ENCODE measurements at places on chromosomes 6 and 20.

GRCh38 chr6:43451939-43452338 lies 3.4 kb downstream of the DLK2 start:
- DNase-seq: no peak

DNA sequence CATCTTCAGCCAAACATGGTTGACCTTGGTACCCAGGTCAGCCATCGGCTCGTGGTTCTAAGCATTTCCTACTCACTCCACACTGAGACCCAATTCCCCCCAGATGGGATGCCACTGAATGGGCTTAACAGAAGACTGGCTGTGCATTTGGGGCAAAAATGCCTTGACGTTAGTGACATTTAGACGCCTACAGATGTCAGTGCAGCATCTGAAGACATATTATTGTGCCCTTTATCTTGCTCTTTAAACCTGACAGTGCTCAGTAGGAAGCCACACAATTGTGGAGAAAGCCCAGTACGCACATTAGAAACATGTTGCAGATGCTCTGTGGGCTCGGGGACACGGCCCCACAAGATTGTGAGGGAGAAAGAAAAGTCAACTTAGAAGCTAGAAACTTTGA lies 414.7 kb downstream of the PTPRT start:
- DNase-seq: no peak

- DNase-seq: no peak
Measured at GRCh38 chr6:106125925-106126435, 39.8 kb downstream of the PRDM1 start.

- no peak for DNase-seq
Measured at GRCh38 chr20:47139934-47140535, 216.5 kb downstream of the ZMYND8 start.

GRCh38 chr20:41155261-41155660 lies 17.9 kb downstream of the PLCG1 start:
- no peak for DNase-seq

- DNase-seq: no peak
Measured at GRCh38 chr6:95848717-95849116, 167.1 kb upstream of the FUT9 start.

- no peak for DNase-seq
Measured at GRCh38 chr20:40322941-40323340, 366.1 kb downstream of the MAFB start.

GRCh38 chr6:122381494-122382265 lies 17.8 kb upstream of the HSF2 start:
- DNase-seq: peak; percentile 86

DNA sequence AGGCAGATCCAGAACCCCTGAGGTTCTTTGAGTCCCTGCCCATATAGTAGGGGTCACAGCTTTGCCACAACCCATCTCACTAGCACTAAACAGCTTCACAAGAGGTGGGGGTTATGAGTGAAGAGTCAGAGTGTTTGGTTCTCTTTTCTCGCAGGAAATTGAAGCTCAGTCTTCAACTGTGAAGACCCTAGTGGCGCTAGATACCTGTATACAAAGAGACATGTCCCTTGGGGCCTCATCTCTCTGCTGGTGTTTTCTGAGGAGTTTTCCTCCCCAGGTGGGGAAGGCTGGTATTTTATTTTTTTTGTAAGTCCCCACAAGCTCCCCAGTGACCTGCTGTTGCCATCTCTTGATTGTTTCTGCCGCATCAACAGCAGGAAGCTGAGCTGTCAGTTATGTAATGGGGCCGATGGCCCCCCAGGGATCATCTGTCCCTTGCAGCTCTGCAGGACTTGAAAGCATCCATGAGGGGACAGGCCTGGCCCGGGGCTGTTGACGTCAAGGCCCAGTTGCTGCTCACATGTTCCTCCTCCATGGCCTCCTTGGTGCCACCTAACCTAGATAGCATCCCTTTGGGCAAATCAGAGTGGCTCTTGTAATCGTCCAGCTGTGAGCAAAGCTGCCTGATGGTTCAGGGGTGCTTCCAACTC lies 23.1 kb downstream of the STK35 start:
- DNase-seq: no peak

- no peak for DNase-seq
Measured at GRCh38 chr6:57165080-57165479, 7.0 kb upstream of the BAG2 start.

- no peak for DNase-seq
Measured at GRCh38 chr6:127221201-127221600, 45.5 kb upstream of the RNF146 start.

DNA sequence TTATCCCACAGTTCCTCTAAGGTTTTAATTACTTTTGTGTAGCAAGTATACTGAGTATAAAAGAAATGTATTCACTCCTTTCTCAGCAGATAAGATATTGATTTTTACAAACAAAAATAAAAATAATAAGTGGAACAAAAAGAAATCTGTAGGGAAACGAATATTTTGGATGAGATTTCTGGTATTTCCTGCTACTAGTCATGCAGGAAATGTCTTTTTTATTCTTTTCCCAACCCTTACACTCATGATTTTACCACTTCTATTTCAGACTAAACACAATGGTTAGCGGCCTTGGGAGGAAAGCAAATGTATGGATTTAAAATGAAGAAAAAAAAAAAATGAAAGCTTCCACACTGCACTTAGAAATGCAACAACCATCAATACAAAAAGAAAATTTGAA lies 580.5 kb upstream of the MARCKS start:
- peak; percentile 24 for DNase-seq

DNA sequence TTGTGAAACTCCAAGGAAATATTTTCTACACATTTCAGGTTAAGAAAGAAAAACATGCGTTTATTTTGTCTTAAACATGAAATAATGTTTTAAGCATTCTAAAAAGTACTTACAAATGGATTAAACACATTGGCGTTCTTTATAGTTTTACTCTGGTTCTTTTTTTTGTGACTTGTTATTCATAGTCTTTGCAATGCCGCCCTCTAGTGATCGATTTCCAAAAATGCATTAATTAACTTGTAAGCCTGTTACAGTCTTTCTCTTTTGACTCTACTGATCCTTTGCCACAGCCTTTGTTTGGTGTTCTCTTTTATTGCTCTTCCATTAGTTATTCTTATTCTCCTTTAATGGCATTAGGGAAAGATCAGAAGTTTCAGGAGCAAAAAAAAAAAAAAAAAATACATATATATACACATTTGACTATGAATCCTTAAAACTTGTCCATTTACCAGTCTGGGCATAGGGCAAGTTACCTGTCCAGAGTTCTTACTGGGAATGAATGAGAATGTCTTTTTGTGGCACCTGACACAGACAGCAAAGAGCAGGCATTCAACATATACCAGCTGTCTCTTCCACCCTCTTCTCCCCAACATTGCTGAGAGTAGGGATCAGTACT lies 59.9 kb downstream of the MACROD2 start:
- DNase-seq: peak; percentile 80

DNA sequence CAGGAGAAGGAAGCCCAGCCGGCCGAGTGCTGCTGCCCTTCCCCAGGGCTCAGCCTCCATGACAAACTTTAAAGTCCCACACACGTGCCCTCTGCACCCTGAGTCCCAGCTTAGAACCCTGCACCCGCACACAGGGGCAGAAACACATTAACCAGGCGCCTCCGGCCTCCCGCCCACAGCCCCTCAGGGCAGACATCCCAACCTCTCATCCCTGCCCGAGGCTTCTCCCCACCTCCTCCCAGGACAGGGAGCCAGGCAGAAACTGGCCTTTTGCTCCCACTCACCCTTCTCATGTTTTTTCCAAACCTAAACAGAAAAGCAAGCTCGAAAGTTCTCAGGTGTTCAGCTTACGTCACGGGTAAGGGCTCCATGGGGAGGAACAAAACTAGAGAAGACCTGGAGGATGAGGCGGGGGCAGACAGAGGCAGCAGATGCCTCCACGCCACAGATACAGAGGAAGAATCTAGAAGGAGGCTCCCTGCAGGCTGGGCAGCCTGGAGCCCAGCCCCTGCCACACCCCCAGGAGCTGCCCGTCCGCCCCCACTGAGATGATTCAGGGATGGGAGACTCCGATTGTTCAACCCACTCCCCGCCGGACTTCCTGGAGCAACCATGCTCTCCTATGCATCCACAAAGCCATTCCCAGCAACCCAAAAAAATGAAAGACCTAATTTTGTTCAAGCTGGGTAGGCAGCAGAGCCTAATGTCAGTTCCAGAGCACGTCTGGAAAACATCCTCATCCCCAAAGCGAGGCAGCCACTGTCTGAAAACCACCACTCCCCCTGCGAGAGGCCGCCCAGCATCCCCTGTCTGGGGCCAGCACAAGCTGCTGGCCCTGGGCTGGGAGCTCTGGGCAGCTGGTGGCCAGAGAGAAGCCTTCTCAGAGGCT lies 8.8 kb downstream of the KCNQ2 start:
- no peak for DNase-seq

- no peak for DNase-seq
Measured at GRCh38 chr20:6185268-6185667, 62.4 kb upstream of the FERMT1 start.

- DNase-seq: no peak
Measured at GRCh38 chr6:159525445-159526025, 167.5 kb downstream of the SOD2 start.

DNA sequence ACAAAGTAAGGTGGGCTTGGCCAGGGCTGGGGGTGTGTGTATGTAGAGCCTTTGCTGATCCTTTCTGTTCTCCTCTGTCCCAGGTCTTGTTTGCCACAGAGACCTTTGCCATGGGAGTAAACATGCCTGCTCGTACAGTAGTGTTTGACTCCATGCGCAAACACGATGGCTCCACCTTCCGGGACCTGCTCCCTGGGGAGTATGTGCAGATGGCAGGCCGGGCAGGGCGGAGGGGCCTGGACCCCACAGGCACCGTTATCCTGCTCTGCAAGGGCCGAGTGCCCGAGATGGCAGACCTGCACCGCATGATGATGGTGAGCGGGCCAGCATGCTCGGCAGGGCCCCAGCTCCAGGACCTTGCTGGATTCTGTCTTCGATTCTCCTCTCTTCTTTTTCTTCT lies 6.2 kb downstream of the DXO start:
- no peak for DNase-seq

DNA sequence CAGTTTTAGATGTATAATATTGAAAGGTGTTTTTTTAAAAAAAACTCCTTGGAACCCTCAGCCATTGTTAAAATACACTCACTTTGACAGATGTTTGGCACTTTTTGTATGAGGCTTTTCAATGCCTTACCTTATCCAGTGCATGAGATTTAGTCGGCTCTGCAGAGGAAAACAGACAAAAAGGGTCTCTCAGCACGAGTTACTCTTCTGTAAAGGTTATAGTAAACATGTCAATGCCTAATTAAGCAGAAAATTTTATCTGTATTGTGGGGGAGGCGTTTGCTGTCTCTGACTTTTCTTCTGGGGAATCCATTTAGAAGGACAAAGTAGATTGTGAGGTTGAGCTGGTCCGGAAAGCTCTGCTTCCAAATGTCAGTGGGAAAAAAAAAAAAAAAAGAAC lies 278.3 kb downstream of the TSHZ2 start:
- DNase-seq: no peak

DNA sequence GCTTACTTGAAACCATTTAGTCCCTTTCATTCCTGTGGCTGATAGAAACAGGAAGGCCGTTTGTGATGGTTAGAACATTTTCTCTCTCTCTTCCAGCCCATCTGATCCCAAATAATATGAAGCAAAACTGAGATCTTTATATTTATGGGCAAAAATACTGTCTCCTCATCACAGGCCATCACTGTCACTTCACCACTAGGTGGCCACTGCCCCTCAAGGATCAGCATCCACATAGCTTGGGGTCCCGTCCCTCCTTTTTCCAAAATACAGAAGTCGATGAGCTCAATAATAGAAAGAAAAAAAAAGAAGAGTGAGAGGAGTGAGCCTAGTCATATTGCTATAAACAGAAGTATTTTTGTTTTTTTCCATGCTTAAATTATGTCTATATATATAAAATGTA lies 46.4 kb upstream of the LAMP5 start:
- DNase-seq: no peak

DNA sequence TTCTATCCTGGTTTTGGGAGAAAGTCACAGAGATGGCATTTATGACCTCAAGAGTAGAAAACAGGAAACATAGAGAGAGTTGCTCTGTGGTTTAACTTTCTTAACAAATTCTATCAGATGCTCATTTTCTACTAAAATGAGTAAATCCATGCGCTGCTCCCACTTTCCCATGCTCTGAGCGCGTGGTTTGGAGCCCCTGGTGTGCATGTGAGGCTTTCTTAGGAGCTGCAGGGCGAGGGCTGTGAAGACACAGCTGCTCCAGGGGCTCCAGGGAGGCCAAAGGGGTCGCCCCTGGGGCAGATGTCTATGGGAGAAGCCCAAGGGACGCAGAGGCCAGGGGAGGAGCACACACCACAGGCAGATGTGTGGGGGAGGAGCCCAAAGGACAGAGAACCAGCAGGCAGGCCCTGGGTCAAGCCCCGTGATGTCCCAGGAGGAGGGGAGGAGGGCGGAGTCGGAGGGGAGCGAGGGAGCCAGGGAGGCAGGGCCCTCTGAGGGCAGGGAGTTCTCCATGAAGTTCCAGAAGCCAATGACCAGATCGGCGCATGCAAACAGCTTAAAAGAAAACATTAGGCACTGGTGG lies 122.9 kb downstream of the IRF4 start:
- DNase-seq: no peak

DNA sequence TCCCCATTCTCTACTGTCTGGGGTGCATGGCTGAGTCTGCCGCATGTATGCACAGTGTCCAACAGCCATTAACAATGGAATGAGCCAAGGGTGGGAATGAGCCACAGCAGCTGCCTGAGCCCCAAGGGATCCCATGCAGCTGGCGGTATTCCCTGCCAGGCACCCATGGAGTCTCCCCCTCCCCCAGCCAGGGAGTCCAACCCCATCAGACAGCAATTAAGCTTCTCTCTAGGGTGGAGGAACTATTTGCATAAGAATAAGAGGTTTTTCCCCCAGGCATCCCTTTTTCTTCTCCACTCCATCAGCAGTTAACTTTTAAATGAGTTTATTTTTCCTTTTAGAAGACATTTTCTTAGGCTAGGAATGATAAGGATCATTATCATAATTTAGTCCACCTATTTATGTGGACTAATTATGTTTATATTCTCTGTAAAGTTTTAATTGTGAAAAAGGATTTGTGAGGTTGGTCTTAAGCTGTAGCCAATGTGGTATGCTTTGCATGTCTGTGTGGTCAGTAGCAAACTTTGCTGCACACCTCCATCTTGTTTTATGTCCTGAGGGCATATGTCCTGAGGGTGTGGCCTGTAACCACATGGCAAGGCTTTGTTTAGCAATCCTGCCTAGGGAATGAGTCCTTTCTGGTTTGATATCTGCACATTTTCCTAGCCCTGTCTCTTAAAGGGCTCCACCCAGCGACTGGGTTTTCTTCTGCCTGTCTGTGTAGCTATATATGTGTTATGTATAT lies 158.9 kb upstream of the OLIG3 start:
- DNase-seq: no peak

DNA sequence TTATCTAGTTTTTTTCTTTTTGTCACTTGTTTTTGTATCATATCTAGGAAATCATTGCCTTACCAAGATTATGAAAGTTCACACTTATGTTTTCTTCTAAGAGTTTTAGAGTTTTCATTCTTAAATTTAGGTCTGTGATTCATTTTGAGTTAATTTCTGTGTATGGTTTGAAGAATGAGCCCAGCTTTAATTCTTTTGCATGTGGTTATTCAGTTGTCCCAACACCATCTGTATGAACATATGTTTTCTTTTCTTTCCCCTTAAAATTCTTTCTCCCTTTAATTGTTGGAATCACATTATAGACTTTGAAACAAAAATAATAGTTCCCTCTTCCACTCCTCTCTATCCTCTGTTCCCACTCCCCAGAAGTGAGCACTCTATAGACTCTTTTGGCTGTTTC lies 85.4 kb downstream of the SLX4IP start:
- no peak for DNase-seq

GRCh38 chr6:87950614-87951013 lies 97.0 kb upstream of the SPACA1 start:
- DNase-seq: no peak

GRCh38 chr6:52984247-52984646 lies 10.8 kb downstream of the GSTA4 start:
- DNase-seq: no peak
